ENCODE measurements at places on chromosomes 12 and 14.

- DNase-seq = no peak
Observed at GRCh38 chr14:103087343-103087835, 3.4 kb downstream of the LBHD2 start.

GRCh38 chr12:88998421-88998820 lies 353.9 kb downstream of the DUSP6 start:
- no peak for DNase-seq

DNA sequence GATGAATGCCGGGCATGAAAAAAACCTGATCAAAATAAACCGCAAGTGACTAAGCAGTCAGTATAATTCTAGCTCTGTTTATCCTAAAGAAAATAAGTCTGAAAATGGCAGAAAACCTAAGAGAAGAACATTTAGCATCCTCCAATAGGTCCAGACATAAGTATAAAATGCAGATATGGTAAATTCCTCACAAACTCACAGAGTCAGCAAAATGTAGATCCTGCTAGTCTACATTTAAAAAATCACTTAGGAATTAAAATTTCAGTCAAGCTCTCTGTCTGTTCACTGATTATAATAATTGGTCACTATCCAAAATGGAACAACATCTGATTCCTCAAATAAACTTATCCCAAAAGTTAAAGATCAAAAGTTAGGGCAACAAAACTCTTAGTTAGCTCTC lies 95.1 kb downstream of the DIO2 start:
- no peak for DNase-seq

DNA sequence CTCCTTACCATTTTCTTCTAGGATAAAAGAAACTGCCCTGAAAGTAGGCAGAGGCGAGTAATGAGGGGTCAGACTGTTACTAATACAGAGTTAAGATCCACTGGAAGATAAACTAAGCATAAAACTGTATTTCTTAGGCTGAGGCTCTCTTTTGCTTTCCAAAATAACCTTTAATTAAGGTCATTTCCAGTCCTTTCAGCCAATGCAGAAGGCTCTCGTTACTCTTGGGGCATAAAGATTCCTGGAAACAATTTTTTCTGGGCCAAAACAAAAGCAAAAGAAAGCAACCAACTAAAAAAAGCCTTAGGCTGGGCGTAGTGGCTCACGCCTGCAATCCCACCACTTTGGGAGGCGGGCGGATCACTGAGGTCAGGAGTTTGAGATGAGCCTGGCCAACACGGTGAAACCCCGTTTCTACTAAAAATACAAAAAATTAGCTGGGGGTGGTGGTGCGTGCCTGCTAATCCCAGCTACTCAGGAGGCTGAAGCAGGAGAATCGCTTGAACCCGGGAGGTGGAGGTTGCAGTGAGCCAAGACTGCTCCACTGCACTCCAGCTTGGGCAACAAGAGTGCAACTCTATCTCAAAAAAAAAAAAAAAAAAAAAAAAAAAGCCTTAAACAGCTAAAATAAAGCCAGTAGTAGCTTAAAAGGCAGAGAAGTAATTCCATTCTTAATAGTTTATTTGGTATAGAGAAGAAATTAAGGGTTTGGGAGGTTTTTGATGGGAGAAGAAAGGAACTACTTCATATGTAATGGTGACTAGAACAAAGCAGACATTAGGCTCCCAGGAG lies 68.9 kb upstream of the STAC3 start:
- DNase-seq = no peak

- no peak for DNase-seq
Observed at GRCh38 chr14:33561488-33562175, 389.2 kb downstream of the EGLN3 start.

- no peak for DNase-seq
Observed at GRCh38 chr12:51320311-51320694, 3.7 kb downstream of the BIN2 start.

- DNase-seq = peak; percentile 91
Observed at GRCh38 chr12:119667577-119668323, at the start of gene PRKAB1. Gene PRKAB1 (plus strand): TSS chr12:119668133. CDS start chr12:119668245, 112 bp downstream.

DNA sequence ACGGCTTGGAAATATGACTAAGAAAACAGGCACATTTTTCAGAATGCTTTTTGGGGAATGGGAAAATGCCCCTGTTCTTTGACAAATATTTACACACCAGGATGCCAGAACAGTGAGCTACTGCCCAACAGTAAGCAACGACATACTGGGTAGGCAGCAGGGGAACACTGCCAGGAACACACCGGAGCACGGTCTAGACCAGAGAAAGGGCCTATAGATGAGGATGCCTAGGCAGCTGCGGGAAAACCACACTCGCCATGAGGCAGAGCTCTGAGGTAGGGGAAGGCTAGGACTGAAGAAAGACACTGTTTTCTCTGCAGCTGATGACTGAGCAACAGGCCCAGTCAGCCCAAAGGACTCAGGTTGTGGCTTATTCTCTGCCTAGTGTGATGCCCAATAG lies 45.9 kb upstream of the COL2A1 start:
- DNase-seq = no peak
